Keratinocyte (primary cell): ENCODE measurements at places on chromosomes 7 and 10. TPM values are rescaled to one million over a fixed set of nuclear protein-coding genes. Genes with fewer than 3 reads are reported as not detected.
A peak's percentile ranks its signal among the peaks of the same experiment; 100 is the strongest.

DNA sequence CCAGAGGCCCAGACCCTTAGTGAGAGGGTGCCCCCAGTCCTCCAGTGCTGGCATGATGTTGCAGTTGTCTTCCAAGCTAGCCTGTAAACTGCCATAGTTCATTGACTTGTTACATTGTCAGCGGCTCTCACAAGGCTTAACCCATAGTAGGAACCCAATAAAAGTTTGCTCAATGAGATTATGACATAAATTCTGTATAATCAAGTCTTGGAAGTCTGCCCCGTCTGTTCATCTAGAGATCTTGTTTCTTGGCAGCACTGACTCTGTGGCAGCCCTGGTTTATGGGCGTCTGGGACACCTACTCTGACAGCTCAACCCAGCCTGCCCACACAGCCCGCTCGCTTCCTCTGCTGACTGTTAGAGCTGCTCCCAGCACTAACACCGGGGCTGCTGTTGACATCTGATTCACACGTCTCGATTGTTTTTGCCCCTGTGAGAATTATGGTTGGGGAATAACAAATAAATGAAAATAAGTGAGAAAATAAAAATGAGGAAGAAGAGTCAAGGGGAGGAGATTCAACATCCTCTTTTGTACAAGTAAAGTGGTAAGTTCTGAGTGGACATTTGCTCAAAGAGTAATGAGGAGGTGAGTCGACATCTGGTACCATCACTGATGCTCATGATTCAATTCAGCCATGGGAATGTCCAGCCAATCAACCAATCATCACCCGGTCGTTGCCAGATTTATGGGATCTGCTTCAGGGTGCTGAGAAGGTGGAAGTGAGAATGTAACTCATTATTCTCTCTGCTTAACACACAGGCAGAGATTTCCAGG is 160.8 kb downstream of the SPAG6 start:
- DNase-seq = no peak

GRCh38 chr10:35579116-35579515 is 26.0 kb upstream of the GJD4 start:
- DNase-seq = no peak

- no peak for DNase-seq
Observed at GRCh38 chr7:18013936-18014335, 13.7 kb downstream of the PRPS1L1 start.

PSMC2 gene
- 144 to 240 TPM (median 215 TPM) in 3 replicates for polyA plus RNA-seq

- peak; percentile 2 for DNase-seq
Observed at GRCh38 chr10:36254199-36254598, 612.1 kb upstream of the FZD8 start.

TEX47 gene
- not detected in 3 replicates for polyA plus RNA-seq

GPR26 gene
- polyA plus RNA-seq = not detected in 3 replicates

BPGM gene
- 31.2 to 34.2 TPM (median 32.8 TPM) in 3 replicates for polyA plus RNA-seq

- no peak for DNase-seq
Observed at GRCh38 chr10:33617381-33618080, 283.1 kb upstream of the NRP1 start.

GRCh38 chr7:104895522-104896236 is 118.3 kb upstream of the KMT2E start:
- DNase-seq = no peak

GIMAP4 gene
- 0.07 TPM in 1 of 3 replicates, not detected in the others for polyA plus RNA-seq
